ENCODE measurements at places on chromosomes 13 and 19.

GRCh38 chr13:36674337-36675212 lies 755 bp downstream of the SERTM1 start:
- DNase-seq = no peak
- no peaks in the 10 kb centered on the region for H3K36me3 ChIP-seq
- H3K27me3 ChIP-seq = peaks cover 38% of the 10 kb centered on the region
- H3K4me3 ChIP-seq = no peak overlapping the region
- H3K4me1 ChIP-seq = no peaks in the 10 kb centered on the region

- no peak overlapping the region for H3K4me3 ChIP-seq
- H3K36me3 ChIP-seq = peaks cover 2% of the 10 kb centered on the region
- DNase-seq = no peak
- no peaks in the 10 kb centered on the region for H3K4me1 ChIP-seq
- H3K27me3 ChIP-seq = peaks cover 60% of the 10 kb centered on the region
- no peak overlapping the region for H3K27ac ChIP-seq
Measured at GRCh38 chr19:32041681-32042292, 303.6 kb upstream of the ZNF507 start.

GRCh38 chr19:39007096-39007495 lies 25.3 kb downstream of the FBXO27 start:
- peaks cover 4% of the 10 kb centered on the region for H3K4me1 ChIP-seq
- H3K36me3 ChIP-seq = no peaks in the 10 kb centered on the region
- no peak overlapping the region for H3K4me3 ChIP-seq
- DNase-seq = no peak

GRCh38 chr19:44570984-44571684 lies 41.7 kb upstream of the CEACAM20 start:
- H3K4me3 ChIP-seq = no peak overlapping the region
- H3K27me3 ChIP-seq = peaks cover 26% of the 10 kb centered on the region
- no peaks in the 10 kb centered on the region for H3K4me1 ChIP-seq
- H3K27ac ChIP-seq = no peak overlapping the region
- DNase-seq = no peak

DNA sequence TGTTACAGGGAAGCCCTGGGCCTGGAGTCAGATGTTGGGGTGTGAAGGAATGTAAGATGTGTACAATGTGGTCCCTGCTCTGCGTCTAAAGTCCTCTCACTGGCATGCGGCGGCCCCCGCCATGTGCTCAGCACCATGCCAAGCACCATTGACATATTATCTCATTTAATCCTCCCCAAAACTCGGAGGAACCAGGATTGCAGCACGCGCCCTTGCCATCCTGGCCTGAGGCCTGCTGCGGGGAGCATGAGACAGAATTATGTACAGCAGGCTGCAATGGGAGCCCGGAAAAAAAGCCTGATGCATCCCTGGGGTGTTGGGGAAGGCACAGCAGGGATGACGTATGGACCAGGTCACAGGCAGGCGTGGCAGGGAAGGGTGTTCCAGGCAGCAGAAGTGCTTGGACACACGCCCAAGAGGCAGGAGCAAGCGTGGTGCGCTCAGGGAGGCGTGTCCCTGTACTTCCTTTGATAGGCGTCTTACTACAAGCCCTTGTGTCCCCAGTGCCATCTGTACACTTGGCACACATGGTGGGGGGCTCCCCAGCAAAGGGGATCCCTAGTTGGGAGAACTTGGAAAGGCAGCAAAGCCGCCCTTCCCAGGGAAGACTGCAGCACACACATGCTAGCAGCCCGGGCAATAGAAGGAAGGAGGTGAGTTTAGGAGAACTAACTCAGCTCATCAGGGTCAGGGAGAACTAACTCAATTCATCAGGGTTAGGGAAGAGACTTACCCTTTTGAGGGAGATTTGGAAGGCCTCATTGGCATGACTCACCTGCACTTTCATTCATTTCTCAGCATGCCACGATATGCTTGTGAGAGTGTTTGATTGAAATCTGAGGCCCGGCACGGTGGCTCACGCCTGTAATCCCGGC lies 3.4 kb downstream of the EVI5L start:
- DNase-seq = no peak
- H3K27me3 ChIP-seq = no peaks in the 10 kb centered on the region

GRCh38 chr13:46612267-46612666 lies 59.3 kb downstream of the LRCH1 start:
- H3K36me3 ChIP-seq = no peaks in the 10 kb centered on the region
- no peaks in the 10 kb centered on the region for H3K27me3 ChIP-seq
- H3K27ac ChIP-seq = no peak overlapping the region
- H3K4me1 ChIP-seq = peaks cover 49% of the 10 kb centered on the region
- H3K4me3 ChIP-seq = no peak overlapping the region
- DNase-seq = no peak

- H3K27ac ChIP-seq = no peak overlapping the region
- H3K27me3 ChIP-seq = peaks cover 68% of the 10 kb centered on the region
- DNase-seq = no peak
- no peaks in the 10 kb centered on the region for H3K4me1 ChIP-seq
- no peak overlapping the region for H3K4me3 ChIP-seq
Measured at GRCh38 chr19:41619018-41619556, 7.8 kb downstream of the CEACAM4 start.

GRCh38 chr19:3129112-3129511 lies 6.7 kb upstream of the GNA15 start:
- no peak overlapping the region for H3K27ac ChIP-seq
- H3K4me1 ChIP-seq = peaks cover 13% of the 10 kb centered on the region
- H3K36me3 ChIP-seq = peaks cover 2% of the 10 kb centered on the region
- DNase-seq = no peak

GRCh38 chr19:55066107-55066709 lies 3.3 kb upstream of the RDH13 start:
- H3K27me3 ChIP-seq = peaks cover 53% of the 10 kb centered on the region
- H3K36me3 ChIP-seq = peaks cover 19% of the 10 kb centered on the region
- DNase-seq = no peak
- H3K27ac ChIP-seq = no peak overlapping the region
- H3K4me1 ChIP-seq = peaks cover 18% of the 10 kb centered on the region

- no peaks in the 10 kb centered on the region for H3K27me3 ChIP-seq
- peaks cover 11% of the 10 kb centered on the region for H3K36me3 ChIP-seq
- H3K27ac ChIP-seq = peak overlapping the region; percentile 86
Measured at GRCh38 chr19:17469092-17469480, 1.2 kb upstream of the SLC27A1 start.

GRCh38 chr13:28002886-28003698 lies 14.6 kb upstream of the URAD start:
- H3K4me1 ChIP-seq = no peaks in the 10 kb centered on the region
- H3K27ac ChIP-seq = no peak overlapping the region
- no peak for DNase-seq
- no peaks in the 10 kb centered on the region for H3K27me3 ChIP-seq

DNA sequence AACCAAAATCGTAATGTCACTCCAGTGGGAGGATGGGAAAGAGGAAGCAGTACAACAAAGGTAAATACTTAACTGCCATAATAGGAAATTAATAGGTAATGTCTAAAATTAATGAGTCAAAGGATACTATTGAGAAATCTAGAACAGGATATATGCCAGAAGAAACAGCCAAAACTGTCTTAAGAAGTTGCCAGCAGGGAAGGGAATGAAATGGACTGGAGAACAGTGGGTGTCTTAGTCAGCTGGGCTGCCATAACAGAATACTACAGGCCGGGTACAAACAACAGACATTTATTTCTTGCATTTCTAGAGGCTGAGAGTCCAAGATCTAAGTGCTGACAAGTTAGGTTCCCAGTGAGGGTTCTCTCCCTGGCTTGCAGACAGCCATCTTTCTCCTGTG lies 40.3 kb upstream of the IPO5 start:
- no peak overlapping the region for H3K27ac ChIP-seq
- no peaks in the 10 kb centered on the region for H3K4me1 ChIP-seq
- H3K27me3 ChIP-seq = peaks cover 48% of the 10 kb centered on the region
- H3K36me3 ChIP-seq = no peaks in the 10 kb centered on the region

DNA sequence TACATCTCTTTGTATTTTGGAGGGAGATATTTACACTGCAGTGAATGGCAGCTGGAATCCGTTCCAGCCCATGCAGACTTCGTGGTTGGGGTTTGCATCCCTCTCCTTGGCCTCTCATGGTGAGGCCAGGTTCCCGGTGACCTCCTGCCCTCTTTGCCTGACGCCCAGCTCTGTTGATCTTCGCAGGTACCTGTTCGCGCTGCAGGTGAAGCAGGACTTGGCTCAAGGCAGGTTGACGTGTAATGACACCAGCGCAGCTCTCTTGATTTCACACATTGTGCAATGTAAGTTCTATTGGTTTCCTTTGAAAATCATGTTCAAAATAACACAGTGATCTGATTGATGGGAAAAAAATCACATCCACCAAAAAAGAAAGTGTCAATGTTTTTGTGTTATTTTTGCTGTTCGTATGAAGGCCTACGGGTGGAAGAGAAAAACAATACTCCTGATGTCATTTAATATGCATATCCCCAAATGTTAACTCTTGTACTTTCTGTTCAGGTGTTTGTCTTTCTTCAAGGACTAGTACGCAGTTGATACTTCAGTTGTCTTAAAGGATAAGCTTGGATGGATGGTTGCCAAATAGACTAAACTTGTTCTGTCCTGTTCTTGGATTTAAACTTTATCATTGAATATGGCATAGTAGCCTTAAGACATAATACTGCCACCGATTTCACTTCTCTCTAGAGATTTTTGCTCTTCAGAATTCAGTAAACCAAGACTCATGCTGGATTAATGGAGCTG lies 199.1 kb downstream of the STK24 start:
- H3K27me3 ChIP-seq = peaks cover 23% of the 10 kb centered on the region
- H3K36me3 ChIP-seq = no peaks in the 10 kb centered on the region
- no peak overlapping the region for H3K4me3 ChIP-seq
- H3K4me1 ChIP-seq = no peaks in the 10 kb centered on the region
- no peak overlapping the region for H3K27ac ChIP-seq
- DNase-seq = no peak

GRCh38 chr13:37134411-37135041 lies 29.1 kb upstream of the CSNK1A1L start:
- H3K4me1 ChIP-seq = no peaks in the 10 kb centered on the region
- DNase-seq = no peak
- no peaks in the 10 kb centered on the region for H3K36me3 ChIP-seq

DNA sequence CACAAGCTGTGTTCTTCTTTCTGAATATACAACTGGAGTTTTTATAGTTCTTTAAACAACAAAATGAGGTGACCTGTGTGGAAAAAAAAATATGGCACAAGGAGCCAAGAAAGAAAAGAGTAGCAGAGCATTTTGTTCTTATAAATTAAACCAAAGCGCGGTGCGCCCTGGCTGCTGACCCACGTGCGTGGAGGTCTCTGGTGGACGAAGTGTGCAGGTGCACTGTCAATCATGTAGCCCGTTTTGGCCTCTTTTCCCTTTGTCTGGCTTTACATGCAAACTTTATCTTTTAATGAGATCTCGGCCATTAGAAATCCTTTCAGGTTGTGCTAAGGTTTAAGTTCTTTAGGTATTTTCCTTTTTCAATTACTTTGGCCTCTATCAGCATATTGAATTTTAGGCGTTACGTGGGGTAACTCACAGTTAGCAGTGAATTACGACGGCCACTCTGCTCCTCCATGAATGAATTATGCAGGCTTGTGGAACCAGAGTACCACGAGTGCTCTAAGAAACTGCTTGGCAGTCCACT lies 443.9 kb upstream of the SLC10A2 start:
- no peaks in the 10 kb centered on the region for H3K27me3 ChIP-seq
- H3K27ac ChIP-seq = no peak overlapping the region
- no peak overlapping the region for H3K4me3 ChIP-seq
- H3K36me3 ChIP-seq = no peaks in the 10 kb centered on the region
- H3K4me1 ChIP-seq = no peaks in the 10 kb centered on the region

- H3K27ac ChIP-seq = no peak overlapping the region
- no peaks in the 10 kb centered on the region for H3K4me1 ChIP-seq
- peaks cover 68% of the 10 kb centered on the region for H3K27me3 ChIP-seq
- no peak for DNase-seq
- H3K4me3 ChIP-seq = no peak overlapping the region
- no peaks in the 10 kb centered on the region for H3K36me3 ChIP-seq
Measured at GRCh38 chr19:42024622-42025111, 30.6 kb upstream of the ATP1A3 start.

DNA sequence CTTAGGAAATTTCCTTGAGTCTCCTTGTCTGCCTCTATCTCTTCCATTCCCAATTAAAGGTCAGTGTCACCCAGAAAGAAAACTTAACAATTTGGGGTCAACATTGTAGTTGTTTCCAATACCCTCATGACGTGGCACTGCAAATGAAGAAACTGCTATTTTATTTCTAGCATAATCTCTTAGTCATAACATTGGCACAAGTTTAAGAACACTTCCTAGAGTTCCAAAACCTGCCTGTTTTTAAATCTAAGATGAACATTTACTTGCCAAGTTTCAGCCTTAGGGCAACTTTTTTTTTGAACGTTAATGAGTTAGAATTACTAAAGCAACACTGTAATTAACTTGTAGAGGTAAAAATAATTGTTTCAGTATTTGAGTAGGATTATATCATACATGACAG lies 108.0 kb downstream of the LMO7 start:
- DNase-seq = no peak
- H3K27me3 ChIP-seq = no peaks in the 10 kb centered on the region
- H3K27ac ChIP-seq = no peak overlapping the region
- H3K36me3 ChIP-seq = peaks cover 5% of the 10 kb centered on the region
- H3K4me1 ChIP-seq = no peaks in the 10 kb centered on the region
- no peak overlapping the region for H3K4me3 ChIP-seq

DNA sequence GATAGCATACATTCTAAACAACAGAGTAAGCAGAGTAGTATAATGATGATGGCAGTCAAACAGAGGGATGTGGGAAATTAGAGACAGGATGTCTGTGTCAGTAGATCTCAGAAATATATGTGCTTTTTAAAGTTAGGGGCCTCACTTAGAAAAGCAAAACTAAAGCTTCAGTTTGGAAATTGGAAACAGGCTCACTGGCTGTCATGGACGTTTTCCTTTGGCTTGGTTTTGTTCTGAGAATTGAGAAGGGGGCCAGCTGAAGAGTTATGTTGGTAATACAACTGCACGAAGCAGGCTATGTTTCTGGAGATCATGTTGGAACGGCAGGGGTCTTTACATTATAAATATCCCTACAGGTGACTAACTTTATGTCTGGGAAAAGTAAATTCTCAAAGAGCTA lies 261.3 kb downstream of the LMO7 start:
- no peak for DNase-seq
- H3K27ac ChIP-seq = no peak overlapping the region
- H3K36me3 ChIP-seq = no peaks in the 10 kb centered on the region
- H3K4me1 ChIP-seq = no peaks in the 10 kb centered on the region
- H3K4me3 ChIP-seq = no peak overlapping the region
- H3K27me3 ChIP-seq = peaks cover 19% of the 10 kb centered on the region

DNA sequence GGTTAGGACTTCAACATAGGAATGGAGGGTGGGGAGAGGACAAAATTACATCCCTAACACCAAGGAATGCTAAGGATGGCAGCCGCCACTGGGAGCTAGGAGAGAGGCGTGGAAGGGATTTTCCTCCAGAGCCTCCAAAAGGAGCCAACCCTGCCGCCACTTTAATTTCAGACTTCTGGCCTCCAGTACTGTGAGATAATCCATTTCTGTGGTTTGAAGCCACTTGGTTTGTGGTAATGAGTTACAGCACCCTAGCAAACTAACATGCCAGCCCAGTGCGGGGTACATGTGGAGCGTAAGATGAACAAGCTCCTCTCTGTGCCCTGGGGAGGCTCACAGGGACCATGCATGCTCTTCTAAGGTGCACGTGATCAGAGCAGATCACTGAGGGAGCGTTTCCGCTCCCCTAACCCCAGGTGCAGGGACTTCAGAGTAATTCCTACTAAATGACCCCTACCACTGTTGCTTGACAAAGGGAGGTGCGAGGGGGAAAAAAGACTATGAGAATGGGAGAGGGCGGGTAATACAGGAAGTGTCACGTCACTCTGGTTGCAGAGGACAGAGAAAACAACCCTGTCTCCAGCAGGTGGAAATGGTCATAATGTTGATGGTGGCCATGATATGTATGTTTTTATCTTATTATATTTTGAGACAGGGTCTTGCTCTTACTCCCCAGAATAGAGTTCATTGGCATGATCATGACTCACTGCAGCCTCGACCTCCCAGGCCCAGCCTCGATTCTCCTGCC lies 12.0 kb downstream of the FPR1 start:
- no peak overlapping the region for H3K4me3 ChIP-seq
- no peak overlapping the region for H3K27ac ChIP-seq
- H3K36me3 ChIP-seq = no peaks in the 10 kb centered on the region
- H3K4me1 ChIP-seq = no peaks in the 10 kb centered on the region
- peaks cover 50% of the 10 kb centered on the region for H3K27me3 ChIP-seq
